ENCODE measurements at places on chromosomes 3 and 15.

DNA sequence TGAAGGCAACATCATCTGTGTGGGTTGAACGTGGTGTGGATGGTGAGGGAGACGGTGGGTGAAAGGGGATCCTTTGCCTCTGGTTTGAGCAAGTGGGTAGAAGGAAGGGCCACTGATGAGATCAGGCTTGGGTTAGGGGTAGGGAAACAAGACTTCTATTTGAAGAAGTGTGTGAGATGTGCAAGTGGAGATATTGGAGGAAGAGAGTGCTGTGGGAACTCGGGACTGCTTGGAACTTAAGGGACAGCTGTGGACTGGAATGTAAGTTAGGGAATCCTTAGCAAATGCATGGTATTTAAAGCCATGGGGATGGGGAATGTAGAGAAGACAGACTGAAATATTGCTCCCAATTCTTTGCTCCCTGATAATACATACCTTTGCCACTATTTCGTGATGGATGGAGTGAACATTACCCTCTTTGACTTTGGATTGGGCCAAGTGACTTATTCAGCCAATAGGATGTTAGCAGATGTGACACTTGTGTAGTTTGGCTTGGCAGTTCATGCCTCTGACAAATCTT lies 30.2 kb upstream of the AMOTL2 start:
- DNase-seq: no peak

- DNase-seq: no peak
Measured at GRCh38 chr3:60101621-60102020, 1051.8 kb upstream of the CFAP20DC start.

DNA sequence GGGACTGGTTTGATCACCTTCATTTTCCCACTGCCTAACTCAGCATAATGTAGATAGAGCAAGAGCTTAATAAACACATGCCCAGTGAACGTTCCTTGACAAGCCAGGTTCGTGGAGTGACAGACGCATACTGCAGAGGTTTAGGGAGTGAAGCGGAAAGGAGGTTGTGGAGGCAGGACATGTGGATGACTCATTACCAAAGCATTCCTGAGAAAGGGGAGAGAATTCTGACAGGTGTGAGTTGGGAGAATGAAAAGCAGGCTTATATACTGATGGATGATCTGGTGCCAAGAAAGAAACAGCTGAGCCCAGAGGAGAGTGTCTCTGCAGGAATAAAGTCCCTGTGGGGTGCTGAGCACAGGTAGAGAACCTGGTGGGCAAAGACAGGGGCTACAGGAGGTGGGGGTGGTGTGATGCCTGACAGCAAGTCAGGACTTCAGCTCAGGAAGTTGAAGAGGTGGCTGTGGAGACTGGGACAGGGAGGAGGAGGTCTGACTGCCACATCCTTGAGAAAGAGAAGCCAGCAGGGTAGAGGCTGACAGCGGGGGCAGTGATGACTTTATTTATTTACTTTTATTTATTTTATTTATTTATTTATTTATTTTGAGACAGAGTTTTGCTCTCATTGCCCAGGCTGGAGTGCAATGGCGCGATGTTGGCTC lies 2.4 kb upstream of the RPL29 start:
- DNase-seq: peak; percentile 85

- DNase-seq: peak; percentile 60
Measured at GRCh38 chr15:99409097-99409473, 156.7 kb upstream of the MEF2A start.

GRCh38 chr3:22296601-22297000 lies 545.6 kb upstream of the ZNF385D start:
- no peak for DNase-seq

DNA sequence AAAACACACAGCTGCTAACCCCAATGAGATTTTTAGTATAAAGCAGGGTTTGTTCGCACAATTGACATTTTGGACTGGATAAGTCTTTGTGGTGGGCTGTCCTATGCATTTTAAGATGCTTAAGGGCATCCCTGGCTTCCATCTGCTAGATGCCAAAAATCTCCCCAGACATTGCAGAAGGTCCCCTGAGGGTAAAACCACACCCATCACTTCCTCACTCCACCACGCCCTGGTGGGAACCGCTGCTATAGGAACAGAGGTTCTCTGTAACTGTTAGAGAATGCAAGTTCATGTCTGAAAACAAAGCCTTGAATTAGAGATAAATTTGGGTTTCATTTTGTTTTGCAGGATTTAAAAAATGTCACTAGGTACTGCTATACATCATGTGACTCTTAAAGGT lies 67.7 kb downstream of the ARHGEF26 start:
- DNase-seq: no peak

DNA sequence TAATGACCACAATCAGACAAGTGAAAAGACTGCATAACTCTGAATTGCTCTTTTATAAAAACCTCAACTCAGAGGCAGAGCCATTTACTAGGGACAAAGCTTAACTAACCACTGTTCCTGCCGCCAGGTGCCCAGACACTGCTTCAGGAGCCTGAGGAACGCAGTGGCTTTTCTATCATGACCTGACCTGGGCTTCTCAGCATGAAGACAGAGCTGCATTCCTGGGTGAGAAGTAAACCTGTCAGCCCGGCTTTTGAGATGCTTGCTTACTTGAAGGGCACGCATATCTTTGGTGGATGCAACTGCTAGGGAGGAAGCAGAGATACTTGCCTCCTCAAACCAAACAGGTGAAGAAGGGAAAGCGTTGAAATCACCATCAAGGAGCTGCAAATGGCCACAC lies 7.9 kb downstream of the LRRC31 start:
- DNase-seq: peak; percentile 56

DNA sequence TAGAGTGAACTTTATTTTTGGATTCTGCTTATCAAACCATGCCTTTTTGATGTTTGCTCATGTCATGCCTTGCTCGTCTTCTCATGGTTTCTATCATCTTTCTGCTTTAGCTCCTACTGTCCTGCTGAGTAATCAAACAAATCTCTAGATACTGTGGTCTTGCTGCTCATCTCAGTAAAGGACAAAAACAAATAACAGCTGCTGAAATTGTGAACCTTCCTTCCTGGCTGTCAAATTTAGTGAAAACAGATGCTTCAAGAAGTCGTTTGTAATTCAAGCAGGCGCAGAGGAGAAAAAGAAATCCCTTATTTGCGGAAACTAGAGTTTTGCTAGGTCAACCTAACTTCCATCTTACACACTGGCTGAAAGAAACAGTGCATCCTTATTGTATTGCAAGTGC lies 616.1 kb upstream of the ALCAM start:
- no peak for DNase-seq

DNA sequence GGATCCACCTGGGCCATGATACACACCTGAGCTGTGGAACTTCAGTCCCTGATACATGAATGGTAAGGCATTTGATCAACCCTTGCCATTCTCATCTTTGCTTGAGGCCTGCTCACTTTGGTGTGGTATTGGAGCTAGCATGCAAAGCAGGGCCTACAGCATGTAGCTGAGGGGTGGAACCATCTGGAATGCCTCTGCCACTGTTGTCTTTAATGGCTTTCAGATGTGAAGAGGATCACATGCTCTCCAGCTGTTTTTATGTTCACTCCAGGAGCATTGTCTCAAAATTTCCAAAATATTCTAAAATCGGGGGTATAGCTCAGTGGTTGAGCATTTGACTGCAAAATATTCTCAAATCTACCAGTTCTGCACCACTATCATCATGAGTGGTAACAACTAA lies 64.4 kb upstream of the PHLDB2 start:
- no peak for DNase-seq

DNA sequence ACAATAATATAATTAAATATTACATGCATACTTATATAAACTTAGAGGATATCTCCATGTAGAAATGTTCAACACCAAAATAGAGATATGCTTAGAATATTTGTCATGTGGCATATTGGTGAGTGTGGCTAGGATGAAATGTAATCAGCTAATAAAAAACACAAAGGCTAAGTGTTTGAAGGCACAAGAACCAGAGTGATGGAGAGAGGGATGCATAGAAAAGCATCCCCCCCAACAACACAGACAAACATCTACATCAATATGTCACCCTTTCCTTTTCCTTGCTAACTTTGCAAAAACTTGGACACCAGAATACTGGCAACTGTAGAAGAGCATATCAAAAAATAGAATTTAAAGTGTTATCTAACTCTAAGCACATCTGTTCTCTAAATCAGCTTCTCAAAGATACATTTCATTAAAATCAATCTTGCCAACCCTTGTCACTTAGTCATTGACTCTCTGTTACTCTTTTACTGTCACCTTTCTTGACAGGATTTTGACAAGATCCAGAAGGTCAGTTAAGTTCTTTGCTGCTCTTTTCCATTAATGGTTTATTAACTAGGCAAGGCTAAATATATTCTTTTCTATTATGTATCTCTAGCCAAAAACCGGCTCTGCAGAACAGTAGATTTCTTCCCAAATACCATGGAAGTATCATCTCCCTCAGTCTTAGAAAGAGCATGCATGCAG lies 695.9 kb downstream of the OTOL1 start:
- no peak for DNase-seq

DNA sequence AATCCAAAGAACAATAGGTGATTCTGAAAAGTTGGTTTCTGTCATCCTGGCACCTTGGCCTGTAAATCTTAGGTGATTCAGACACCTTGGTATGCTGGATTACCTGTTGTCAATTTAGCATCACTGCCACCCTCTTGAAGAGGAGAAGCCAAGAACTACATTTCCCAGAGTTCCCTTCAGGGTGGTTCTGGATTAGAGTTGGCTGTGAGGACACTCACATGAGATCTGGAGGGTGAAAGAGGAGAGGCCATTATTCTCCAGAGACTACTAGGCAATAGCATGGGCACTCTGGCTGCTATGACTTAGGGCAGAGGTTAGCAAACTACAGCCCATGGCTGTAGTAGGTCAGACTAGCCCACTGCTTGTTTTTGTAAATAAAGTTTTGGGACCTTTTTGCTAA lies 41.7 kb upstream of the CORO2B start:
- no peak for DNase-seq

GRCh38 chr3:153293265-153293664 lies 131.2 kb downstream of the RAP2B start:
- no peak for DNase-seq

GRCh38 chr15:33907326-33907725 lies 61.0 kb upstream of the CHRM5 start:
- DNase-seq: no peak

- DNase-seq: no peak
Measured at GRCh38 chr3:126358038-126358815, 1.0 kb upstream of the KLF15 start.

- DNase-seq: no peak
Measured at GRCh38 chr3:89227218-89227617, 119.8 kb downstream of the EPHA3 start.

All from PC-9 (cell line).